ENCODE measurements at places on chromosomes 2 and 18.

DNA sequence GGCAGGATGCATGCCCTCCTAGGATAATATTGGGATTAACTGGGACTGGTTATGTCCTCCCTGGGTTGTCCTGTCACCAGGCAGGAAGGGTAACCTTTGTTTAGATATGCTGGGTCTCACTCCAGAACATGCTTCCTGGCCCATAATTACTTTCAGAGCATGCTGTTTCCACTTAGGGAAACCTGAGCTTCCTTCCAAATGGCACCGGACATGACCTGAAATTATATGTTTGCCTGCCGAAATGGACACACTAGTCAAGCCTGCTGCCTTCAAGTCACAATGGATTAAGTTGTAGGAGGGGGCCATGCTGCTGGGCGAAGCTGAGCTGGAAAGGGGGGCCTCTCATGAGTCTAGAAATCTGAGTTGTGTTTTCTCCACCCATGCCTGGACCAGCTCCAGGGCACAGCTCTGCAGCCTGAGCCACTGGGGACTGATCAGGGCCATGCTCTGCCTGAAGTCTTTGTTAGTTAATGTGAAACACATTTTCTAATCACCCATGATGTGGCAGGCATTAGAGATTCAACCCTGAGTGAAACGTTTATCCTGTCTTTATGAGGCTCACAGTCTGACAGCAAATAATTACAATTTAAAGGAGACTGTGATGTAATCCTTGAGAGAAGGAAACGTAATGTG, 273.3 kb downstream of the TNS1 start:
- peak; percentile 86 for DNase-seq

GRCh38 chr2:44244135-44244871, 31.0 kb upstream of the SLC3A1 start:
- DNase-seq: peak; percentile 72

DNA sequence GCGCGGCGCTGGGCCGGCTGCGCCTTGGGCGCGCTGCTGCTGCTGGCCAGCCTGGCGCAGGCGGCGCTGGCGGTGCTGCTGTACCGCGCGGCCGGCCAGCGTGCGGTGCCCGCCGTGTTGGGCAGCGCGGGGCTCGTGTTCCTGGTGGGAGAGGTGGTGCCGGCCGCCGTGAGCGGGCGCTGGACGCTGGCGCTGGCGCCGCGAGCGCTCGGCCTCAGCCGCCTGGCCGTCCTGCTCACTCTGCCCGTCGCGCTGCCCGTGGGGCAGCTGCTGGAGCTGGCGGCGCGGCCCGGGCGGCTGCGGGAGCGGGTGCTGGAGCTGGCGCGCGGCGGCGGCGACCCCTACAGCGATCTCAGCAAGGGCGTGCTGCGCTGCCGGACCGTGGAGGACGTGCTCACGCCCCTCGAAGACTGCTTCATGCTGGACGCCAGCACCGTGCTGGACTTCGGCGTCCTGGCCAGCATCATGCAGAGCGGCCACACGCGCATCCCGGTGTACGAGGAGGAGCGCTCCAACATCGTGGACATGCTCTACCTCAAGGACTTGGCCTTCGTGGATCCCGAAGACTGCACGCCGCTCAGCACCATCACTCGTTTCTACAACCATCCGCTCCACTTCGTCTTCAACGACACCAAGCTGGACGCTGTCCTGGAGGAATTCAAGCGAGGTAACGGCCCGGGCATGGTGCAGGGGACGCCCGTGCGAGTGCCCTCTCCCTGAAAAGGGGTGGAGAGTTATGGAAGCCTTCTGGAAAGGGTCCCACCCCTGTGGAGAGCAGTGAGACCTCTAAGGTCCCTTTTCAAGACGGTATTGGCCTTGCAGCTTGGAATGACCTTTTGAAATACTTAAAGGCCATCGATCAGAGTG, 1.0 kb downstream of the CNNM3 start:
- DNase-seq: no peak

- DNase-seq: no peak
These were observed 678.0 kb downstream of the RNF144A start for GRCh38 chr2:7595206-7595605.

GRCh38 chr2:11234309-11234708, 79.0 kb downstream of the SLC66A3 start:
- DNase-seq: peak; percentile 16

DNA sequence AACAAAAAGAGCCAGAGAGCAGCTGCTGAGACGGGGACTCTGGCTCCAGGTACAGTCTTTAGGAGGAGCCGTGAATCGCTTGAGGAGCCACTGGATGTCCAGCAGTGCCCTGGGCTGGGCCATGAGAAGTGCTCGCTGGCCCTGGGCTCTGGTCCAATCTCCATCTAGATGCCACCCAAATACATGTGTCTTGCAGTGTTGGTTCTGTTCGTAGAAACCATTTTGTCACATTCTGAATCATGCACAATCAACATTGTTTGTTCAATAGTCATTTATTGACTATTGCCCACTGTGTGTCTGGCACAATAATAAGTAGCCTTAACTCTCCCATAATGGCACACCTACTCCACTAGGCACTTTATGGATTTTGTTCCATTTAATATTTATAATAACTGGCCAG, 26.1 kb downstream of the TYMS start:
- DNase-seq: no peak

DNA sequence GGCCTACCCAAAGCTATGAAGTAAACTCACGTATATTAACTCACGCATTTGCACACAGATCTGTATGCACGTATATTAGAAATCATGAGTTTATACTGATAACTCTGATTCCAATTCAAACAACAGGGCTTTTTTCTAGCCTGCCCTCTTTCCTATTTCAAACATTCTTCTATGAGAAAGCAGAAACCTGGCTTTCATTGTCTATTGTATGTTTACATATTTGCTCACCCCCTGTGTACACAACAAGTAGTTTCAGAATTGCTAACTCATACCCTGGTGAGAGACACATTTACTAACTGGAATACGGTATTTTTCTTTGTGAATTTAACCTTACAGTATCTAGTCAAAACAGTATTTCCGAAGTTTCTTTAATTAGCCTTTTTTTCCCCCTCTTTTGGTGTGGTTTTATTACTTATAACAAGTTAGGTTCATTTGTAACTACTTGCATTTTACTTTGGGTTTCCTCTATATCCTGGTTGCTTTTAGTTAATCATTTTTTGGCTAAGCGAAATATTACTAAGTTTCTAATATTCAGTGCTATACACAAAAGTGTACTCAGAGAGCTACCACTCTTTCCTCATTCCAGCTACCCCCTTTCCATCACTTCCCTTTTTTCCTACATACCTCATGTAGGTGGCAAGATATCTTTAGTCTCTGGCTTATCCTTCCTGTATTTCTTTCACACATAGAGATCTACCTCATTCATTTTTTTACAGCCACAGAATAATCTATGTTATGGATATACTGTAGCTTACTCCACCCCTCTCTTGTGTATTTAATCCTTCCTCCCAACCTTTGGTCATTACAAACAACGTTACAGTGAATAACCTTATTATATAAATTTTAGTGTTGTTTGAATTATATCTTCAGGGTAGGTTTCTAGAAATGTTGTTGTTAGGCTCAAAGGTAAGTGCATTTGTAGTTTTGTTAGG, 112.7 kb upstream of the BCL2L11 start:
- no peak for DNase-seq

GRCh38 chr2:207766697-207767460, 2.8 kb downstream of the FZD5 start:
- no peak for DNase-seq

DNA sequence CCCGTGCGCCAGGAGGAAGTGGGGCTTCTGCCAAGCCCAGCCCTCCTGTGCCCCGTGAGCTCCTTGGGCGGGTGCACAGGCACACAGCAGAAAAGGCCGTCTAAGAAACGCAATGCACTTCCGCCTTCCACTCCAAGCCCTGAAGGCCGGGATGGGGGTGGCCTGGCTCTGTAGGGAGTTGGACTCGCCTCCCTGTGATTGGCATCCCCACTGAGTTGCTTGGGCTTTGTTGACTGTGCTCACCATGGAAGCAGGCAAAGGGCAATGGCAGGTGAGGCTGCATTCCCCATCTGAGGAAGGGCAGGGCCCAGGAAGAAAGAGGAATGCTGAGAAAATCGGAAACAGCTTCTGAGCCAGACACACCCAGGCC, 66.8 kb downstream of the CRACDL start:
- no peak for DNase-seq
